Fibroblast of villous mesenchyme (primary cell): ENCODE measurements at places on chromosomes 1 and 21. TPM values are rescaled to one million over a fixed set of nuclear protein-coding genes. Genes with fewer than 3 reads are reported as not detected.

DNA sequence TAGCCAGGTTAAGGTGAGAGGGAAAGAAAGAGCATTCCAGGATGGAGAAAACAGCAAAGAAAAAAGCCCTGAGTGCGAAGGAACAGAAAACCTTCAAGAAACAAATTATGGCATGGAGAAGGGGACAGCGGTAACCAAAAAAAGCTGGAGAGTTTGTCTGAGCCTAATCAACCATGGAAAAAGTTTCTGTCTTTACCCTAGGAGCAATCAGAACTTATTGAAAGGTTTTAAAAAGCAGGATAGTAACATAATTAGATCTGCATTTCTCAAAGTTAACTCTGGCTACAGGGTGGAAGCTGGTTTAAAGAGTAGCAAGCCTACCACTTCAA lies 26.1 kb upstream of the HPDL start:
- DNase-seq: no peak

Gene LCE1F
- not detected in 2 replicates for total RNA-seq

- peak; percentile 59 for DNase-seq
Measured at GRCh38 chr1:172269644-172270043, 150.8 kb upstream of the C1orf105 start.

Gene WDR64
- not detected in 2 replicates for total RNA-seq

Gene SLC27A3
- 6.9 and 14.8 TPM in 2 replicates for total RNA-seq

GRCh38 chr1:151520359-151520758 lies 9.2 kb downstream of the CGN start:
- DNase-seq: no peak

- peak; percentile 95 for DNase-seq
Measured at GRCh38 chr1:16175610-16176553, 20.0 kb upstream of the EPHA2 start.

Gene SASS6
- 2.6 and 5.2 TPM in 2 replicates for total RNA-seq

DNA sequence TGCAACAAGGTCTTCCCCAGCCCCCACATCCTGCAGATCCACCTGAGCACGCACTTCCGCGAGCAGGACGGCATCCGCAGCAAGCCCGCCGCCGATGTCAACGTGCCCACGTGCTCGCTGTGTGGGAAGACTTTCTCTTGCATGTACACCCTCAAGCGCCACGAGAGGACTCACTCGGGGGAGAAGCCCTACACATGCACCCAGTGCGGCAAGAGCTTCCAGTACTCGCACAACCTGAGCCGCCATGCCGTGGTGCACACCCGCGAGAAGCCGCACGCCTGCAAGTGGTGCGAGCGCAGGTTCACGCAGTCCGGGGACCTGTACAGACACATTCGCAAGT lies 3.8 kb downstream of the ZBTB18 start:
- no peak for DNase-seq

DNA sequence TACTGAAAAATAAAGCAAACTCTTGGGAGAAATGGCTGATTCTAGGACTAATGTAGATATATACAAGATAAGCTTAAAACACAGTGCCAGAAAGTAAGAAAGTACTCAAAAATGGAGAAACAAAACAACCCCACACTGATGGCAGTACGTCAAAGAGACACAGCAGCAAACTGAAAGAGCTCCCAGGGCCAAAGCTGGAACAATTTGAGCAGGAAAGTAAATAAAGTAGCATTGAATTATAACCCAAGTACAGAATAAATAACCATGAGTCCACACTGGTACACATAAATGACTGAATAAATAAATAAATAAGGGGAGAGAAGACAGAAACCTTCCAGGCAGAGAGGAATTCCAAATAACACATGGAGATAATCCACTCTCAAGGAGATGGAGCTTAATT lies 120.9 kb downstream of the GLUL start:
- peak; percentile 11 for DNase-seq
